ENCODE measurements at places on chromosomes 16 and 17.

- DNase-seq: no peak
These were observed 82.6 kb downstream of the C16orf78 start for GRCh38 chr16:49455991-49456745.

GRCh38 chr17:80119839-80120238 lies 18.5 kb downstream of the GAA start:
- no peak for DNase-seq

DNA sequence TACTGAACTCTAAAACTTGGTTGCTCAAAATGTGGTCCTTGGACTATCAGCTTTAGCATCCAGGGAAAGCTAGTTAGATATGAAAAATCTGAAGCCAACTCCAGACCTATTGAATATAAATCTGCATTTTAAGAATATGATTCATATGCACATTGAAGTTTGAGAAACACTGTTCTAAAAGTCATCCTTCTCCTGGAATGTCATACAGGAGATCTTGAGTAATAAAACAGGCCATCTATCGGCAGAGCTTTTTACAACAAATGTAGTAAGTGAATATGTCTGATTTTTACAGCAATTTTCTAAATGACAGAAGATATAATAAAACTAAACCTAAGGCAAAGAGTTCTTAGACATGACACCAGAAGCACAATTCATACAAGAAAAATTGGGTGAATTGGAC lies 140.4 kb downstream of the PMP22 start:
- no peak for DNase-seq

DNA sequence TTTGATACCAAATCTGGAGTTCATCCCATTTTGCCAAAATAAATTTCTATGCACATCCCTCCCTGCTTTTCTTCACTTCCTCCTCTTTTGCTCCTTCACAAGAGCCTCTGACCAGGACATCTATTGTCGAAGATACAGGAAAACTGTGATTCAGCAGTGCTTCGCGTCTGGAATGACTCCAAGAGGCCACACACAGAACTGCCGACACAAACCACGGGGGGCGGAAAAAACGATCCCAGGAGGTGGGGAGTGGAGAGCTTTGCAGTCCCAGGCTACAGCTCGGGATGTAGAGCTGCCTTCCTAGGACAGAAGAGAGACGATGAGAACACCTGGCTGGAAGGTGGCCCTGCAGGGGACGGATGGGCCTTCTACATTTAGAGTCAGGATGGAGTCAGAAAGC lies 102.8 kb downstream of the XYLT1 start:
- DNase-seq: no peak

GRCh38 chr17:12599186-12599920 lies 66.3 kb upstream of the MYOCD start:
- DNase-seq: no peak

Measured in urinary bladder (tissue), 4 donors.